ENCODE measurements at places on chromosomes 2 and 18.

DNA sequence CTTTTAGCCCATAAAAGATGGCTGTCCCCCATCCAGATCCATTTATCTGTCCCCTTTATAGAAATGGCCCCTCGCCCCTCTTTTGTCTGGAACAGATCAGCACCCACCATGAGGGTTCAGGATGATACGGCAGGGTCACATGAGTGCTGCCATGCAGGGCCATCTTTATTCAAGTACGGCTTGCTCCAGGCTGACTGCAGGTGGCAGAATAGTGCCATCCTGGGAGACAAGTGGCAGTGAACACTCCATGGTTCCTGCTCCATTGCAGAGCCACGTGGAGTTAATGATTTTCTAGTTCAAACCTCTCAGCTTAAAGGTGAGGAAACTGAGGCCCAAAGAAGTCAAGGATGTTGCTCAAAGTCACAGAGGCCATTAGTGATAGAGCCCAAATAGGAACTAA, 180.6 kb downstream of the CLIP4 start:
- DNase-seq = no peak

DNA sequence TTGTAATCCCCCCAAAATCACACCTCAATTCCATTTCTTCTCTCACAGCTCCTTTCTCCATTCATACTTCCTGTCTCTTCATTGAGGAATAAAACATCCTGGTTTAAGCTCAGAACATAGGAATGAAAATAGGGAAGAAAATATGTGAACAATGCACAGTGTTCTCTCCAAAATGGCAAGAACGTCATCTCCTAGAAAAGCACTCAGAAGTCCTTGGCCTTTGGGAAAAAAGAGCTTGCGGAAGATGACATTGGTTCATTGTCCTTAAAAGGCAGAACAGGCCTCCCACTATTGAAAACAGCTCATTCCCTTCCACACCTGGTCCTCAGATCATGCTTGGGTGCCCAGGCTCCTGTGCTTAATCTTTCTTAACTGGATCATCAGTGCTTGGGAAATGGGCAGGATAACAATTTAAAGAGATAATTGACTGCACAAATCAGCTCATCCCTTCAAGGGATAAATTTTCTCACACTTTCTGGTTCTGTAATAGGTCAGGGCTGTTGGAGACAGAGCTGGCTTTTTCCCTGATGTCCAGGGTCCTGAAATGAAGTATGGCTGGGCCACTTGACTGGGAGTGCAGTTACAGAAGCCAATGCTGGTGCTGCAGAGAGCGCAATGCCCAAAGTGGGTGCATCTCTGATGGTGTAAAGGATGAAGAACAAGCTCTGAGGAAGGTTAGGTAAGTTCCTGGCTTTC, 69.2 kb downstream of the MARCHF4 start:
- no peak for DNase-seq

- DNase-seq = no peak
Observed at GRCh38 chr2:19886261-19886660, 15.5 kb downstream of the TTC32 start.

GRCh38 chr2:97011977-97012569, 25.7 kb upstream of the FAM178B start:
- DNase-seq = no peak

GRCh38 chr2:169979025-169979424, 151.8 kb downstream of the UBR3 start:
- no peak for DNase-seq

- no peak for DNase-seq
Observed at GRCh38 chr2:58734365-58734764, 493.2 kb upstream of the FANCL start.

- peak; percentile 21 for DNase-seq
Observed at GRCh38 chr2:164014068-164014731, 278.4 kb upstream of the FIGN start.

DNA sequence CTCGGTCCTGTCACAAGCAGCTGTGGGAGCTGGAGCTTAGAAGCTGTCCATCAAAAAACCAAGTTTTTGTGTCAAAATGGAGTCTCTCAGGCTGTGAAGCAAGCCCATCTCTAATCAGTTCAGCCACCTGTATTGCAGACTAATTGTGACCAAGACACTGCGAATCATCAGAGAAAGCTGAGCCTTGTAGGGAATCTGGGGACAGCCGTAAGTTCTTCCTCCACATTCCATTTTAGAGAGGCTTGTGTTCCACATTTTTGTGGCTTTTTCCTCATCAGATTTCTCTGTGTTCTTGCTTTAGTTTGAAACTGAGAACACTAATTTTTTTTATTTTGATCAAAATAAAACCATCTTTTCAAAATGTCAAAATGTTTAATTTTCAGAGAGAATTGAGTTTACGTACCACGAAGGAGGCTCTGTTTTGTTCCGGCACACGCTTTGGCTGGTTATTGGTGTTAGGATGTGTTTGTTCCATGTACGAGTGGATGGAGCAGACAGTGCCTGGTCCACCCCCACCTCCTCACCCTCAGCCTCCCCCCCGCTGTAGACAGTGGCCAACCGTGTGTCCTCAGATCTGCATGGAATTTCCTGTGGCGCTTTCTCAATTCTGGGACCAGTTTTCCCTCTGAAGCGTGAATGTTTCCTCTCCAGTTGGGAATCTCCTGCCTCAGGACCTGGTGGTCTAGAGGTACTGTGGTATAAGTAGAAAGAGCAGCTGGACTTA, 140.8 kb downstream of the AGAP1 start:
- DNase-seq = no peak

GRCh38 chr2:121884511-121884921, 129.1 kb downstream of the TSN start:
- DNase-seq = no peak

DNA sequence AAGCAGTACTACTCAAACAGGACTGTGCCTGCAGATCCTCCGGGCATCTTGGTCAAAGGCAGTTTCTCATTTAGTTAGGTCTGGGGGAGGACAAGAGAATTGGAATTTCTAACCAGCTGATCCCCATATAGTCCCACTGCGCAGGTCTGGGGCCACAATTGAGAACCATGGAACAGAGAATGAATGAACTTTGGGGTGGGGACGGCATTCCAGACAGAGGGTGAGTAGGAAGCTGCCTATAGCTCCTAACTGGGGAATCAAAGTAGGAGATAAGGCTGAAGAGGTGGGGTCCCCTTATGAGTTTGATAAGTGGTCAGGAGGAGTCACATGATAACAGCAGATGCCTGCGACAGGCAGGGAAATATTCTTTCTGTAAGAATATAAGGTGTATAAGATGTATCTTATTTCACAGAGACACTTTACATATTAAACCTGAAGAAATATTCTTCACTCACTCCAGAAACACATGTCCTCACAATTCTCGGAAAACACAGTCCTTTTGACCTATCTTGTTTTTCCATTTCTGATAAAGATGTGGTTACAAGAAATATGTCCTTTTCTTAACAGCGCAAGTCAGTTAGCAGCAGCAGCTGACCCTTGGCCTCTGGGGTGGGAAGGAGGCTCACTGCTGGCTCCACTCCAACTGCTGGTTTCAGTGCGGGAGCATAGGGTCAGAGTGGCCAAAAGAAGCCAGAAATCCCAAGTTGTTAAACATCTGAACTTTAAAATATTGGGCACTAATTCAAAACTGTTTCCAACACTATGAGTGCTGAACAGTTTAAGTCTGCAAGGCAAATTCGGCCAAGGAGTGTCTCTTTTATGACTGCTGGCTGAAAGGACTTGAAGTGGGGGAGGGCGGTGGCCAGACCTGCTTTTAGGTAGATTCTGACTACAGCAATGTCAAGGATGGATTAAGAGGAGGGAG, 12.6 kb upstream of the TMEM214 start:
- no peak for DNase-seq

- no peak for DNase-seq
Observed at GRCh38 chr2:127420039-127420864, 2.0 kb downstream of the PROC start.

GRCh38 chr2:56084111-56084901, 99.5 kb upstream of the CCDC85A start:
- DNase-seq = no peak

- DNase-seq = no peak
Observed at GRCh38 chr2:164746713-164747112, 94.9 kb downstream of the COBLL1 start.

DNA sequence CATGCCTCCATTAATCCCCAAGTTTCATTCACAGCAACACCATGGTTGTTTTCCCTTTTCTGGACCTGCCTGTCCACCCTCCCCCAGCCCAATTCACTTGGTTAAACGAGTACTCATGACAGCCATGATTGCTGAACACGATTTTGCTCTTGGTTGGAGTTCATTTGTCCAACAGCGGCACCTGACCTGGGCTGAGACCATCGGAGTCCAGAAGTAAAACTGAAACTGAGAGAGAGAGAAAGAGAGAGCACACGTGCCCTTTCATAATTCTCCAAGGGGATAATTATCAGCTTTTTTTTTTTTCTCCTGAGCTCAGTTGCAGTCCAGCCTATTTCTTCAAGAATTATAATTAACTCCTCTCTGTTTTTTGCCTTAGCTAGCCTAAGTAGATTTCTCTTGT, 13.7 kb upstream of the KIF5C start:
- no peak for DNase-seq

DNA sequence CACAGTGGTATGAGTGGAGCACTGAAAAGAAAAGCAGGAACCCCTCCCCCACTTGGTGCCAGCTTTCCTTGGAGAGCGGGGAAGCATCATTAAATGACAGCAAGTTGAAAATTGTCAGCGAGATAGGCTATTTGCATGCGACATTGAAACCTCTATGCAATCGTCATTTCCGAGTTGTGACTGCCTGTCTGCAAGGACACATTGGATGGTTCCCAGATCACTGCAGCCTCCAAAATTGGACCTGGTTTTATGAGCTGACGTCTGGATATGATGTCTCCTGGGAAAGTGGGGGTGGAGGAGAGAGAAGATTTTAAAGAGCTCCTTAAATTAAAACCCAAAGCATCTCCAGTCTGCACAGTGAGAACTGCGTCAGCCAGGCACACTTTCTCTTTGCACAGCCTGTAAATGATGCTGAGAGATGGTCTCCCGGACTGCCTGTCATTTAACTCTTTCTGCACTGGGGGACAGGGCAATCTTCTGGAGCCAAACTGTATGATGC, 57.8 kb upstream of the KIF5C start:
- peak; percentile 19 for DNase-seq

- DNase-seq = no peak
Observed at GRCh38 chr2:20496076-20496872, 49.4 kb downstream of the RHOB start.

- DNase-seq = no peak
Observed at GRCh38 chr2:154392256-154392655, 306.2 kb upstream of the KCNJ3 start.

GRCh38 chr2:36823862-36824261, 127.4 kb downstream of the VIT start:
- DNase-seq = no peak

- no peak for DNase-seq
Observed at GRCh38 chr2:173588931-173589369, 234.3 kb downstream of the CDCA7 start.

DNA sequence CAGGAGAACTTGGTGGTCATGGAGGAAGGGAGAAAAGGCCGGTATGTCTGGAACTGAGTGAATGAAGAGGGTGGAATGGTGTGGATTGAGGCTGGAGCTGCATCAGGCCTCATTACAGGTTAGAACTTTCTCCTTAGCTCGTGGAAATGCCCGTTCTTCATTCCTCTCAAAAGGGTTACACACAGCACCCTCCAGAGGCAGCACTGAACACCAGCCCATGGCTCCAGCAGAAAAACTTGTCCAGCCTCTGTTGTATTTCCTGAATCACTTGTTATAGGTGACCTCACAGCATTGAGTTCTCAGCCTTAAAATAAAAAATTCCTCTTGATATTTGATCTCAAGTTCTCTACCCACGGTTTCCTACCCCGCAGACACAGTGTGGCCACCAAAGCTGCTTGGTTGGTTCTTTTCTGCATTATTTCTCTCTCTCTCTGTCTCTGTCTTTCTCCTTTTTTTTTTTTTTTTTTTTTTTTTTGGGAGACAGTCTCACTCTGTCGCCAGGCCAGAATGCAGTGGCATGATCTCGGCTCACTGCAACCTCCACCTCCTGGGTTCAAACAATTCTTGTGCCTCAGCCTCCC, 89.6 kb downstream of the ITGB1BP1 start:
- peak; percentile 29 for DNase-seq

DNA sequence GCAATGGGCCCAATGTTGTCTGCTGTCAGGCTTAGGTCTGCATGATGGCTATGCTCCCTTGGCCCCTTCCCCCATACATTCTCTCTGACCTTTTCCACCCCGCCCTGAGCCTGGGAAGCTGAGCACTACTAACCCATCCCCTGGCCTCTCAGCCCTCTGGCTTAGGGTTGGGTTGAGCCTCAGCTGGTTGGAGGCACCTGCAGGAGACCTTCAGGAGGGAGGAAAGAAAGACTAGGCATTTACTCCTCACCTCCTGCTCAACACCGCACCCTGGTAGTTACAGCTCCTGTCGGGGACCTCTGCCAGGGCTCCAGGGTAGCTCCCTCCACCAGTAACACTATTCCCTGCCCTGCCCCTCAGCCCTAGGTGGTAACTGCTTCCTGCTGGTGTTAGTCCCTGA, 80.5 kb downstream of the GALNT14 start:
- no peak for DNase-seq

GRCh38 chr2:70626254-70626990, 72.8 kb upstream of the TGFA start:
- DNase-seq = peak; percentile 39

DNA sequence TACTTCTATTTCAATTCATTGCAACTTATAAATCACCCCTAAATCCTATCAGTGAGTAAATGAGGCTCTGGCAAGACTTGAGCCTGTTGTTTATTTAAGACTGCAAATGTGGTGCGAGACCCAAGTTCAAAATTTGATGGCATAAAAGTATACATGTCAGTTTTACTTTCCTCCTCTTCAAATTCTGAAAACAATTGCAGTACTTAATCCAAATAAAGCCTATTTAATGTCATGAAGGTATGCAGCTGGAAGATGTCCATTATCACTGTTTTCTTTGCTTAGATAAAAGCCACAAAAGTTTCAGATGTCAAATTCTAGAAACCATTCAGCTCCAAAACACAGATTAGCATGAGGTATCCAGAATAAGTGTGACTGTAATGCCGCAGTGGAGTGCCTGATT, 3.3 kb downstream of the APCDD1 start:
- no peak for DNase-seq

- no peak for DNase-seq
Observed at GRCh38 chr18:47203626-47204464, 27.7 kb upstream of the IER3IP1 start.

- DNase-seq = no peak
Observed at GRCh38 chr2:111100087-111100764, 20.5 kb upstream of the BCL2L11 start.

DNA sequence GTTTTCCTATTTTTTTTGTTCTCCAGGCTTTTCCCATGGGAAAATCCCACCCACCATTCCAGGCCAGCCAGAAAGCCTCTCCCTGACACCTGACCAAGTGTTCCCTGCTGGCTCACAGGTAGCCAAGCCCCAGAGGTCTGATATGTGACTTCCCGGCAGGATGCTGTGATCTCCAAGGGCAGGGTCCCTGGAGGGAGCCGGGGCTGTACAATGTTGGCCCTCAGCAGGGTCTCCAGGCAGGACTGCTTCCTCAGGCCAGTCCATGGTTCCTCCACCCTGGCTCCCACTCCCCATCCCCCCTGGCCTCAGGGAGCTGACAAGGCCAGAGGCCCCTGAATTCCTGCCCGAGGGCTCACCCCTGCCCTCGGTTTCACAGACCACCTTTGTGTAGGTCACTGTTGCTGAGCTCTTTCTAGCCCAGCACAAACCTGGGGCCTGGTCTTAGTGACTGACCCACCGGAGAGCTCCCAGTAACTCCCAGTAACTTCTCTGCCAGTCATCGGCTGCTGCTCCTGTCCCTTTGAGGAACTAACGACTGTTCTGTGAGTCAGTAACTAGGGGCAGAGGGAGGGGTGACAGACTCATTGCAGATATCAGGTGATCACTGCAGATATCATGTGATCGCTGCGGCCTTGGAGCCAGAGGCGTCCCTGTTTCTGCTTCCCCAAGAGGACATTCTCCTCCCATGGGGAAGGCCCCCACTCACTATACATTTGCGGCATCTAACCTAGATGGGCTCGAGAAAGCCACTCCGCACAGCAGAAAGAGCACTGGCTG, 38.7 kb downstream of the SDC1 start:
- no peak for DNase-seq
